ENCODE measurements at places on chromosomes 13 and 19.

- no peak for DNase-seq
These were observed 67.5 kb downstream of the COL4A1 start for GRCh38 chr13:110239280-110240125.

- no peak for DNase-seq
These were observed 3.8 kb upstream of the PRKD2 start for GRCh38 chr19:46720503-46721239.

GRCh38 chr13:76711550-76712182, 174.5 kb downstream of the KCTD12 start:
- DNase-seq: no peak

- no peak for DNase-seq
These were observed 66.9 kb downstream of the NHLRC3 start for GRCh38 chr13:39105110-39105509.

DNA sequence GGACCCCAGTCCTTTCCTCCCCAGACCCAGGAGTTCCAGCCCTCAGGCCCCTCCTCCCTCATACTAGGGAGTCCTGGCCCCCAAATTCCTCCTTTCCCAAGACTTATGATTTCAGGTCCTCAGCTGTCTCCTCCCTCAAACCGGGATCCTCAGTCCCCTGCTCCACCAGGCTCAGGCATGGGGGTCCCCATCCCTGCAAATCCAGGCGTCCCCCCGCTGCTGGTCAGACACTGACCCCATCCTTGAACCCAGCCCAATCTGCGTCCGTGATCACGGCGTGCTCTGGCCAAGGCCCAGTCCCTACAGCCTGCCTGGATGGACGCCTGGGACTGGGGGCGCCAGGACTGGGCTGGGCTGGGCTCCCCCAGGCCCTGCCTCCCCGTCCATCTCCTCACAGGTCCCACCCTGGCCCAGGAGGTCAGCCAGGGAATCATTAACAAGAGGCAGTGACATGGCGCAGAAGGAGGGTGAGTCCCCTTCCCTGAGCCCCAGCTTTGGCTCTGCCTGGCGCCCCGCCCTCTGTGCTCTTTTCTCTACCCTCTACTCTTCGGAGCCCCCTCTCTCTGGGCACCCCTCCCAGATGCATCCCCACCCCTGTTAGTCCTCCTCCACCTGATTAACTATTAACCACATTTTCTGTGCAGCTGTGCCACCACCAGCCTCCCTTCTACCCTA, 672 bp downstream of the HPN start:
- no peak for DNase-seq

DNA sequence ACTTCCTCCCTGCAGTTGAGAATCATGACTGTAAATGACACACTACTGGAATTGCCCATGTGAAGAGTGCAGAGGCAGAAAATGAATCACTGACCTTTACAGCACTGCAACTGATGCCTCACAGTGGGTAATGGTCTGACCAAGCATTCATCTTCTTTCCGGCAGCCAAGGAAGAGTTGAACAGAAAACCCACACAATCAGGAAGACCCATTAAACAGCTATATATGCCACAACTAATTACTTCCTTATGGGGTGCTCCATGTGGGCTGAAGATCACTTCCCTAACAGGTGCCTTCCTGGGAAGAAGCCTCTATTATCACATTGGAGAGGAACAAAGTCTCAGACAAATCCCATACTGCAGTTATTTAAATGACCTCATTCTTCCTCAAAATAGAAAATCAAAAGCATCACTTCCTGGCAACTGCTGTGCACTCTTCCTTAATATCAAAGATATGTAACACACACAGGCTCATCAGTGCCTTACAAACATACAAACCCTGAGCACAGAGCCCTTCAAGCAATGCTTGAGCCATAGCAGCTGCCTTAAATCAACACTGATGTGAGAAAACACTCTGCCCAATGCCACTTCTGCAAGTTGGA, 45.8 kb downstream of the RUBCNL start:
- no peak for DNase-seq

Data from stimulated activated CD8-positive, alpha-beta memory T cell treated with anti-CD3 and anti-CD28 coated beads, Interleukin-15, amount 100 ng/mL, for 1 hour (primary cell).